HT-29 (cell line): ENCODE measurements at places on chromosomes 13 and 19.
A peak's percentile ranks its signal among the peaks of the same experiment; 100 is the strongest.

DNA sequence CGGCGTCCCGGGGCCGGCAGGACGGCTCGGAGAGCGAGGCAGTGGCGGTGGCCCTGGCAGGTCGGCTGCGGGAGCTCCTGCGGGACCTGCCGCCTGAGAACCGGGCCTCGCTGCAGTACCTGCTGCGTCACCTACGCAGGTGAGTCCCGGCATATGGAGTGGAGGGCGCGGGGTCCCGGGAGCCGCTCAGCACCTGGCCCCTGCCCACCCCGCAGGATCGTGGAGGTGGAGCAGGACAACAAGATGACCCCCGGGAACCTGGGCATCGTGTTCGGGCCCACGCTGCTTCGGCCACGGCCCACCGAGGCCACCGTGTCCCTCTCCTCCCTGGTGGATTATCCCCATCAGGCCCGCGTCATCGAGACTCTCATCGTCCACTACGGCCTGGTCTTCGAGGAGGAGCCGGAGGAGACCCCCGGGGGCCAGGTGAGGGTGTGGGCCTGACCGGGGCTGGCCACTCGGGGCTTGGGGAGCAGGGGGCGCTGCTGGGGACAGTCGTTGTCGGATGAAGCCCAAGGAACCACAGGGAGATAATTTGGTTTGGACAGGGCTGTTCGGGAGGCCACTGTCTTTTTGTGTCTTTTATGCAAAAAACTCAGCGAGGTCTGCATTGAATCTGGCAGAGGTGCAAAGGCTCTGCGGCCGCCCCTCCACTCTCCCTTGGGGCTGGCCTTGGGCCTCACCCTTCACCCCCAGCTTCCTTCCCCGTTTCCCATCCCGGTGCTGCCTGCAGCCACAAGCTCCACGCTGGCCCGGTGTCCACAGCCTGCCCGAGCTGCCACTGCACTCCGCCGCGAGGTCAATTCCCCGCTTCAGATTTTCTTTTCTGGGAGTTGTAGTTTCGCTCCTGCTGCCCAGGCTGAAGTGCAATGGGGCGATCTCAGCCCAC lies 12.0 kb downstream of the POLR2E start:
- DNase-seq = no peak

GRCh38 chr19:16586991-16587832 lies 15.0 kb upstream of the SLC35E1 start:
- no peak for DNase-seq

GRCh38 chr19:16462757-16463250 lies 9.0 kb downstream of the EPS15L1 start:
- DNase-seq = peak; percentile 7

DNA sequence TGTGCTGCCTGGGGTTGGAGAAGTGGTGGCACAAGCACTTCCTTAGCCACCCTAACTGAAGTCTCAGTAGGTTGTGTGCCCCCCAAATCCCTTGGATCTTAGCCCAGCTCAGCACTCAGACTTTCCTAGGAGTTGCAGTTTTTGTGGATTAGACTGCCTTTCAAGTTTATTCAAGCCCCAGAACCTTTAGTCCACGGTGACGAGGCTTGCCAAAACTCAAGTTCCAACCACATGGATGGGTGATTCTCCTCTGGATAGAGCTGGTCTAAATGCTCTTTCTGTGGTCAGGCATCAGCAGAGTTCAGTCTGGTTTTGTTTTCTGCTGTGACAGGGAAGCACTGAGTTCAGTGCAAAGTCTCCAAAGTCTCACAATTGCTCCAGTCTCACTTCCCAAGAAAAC lies 2858.7 kb downstream of the PCDH9 start:
- no peak for DNase-seq

DNA sequence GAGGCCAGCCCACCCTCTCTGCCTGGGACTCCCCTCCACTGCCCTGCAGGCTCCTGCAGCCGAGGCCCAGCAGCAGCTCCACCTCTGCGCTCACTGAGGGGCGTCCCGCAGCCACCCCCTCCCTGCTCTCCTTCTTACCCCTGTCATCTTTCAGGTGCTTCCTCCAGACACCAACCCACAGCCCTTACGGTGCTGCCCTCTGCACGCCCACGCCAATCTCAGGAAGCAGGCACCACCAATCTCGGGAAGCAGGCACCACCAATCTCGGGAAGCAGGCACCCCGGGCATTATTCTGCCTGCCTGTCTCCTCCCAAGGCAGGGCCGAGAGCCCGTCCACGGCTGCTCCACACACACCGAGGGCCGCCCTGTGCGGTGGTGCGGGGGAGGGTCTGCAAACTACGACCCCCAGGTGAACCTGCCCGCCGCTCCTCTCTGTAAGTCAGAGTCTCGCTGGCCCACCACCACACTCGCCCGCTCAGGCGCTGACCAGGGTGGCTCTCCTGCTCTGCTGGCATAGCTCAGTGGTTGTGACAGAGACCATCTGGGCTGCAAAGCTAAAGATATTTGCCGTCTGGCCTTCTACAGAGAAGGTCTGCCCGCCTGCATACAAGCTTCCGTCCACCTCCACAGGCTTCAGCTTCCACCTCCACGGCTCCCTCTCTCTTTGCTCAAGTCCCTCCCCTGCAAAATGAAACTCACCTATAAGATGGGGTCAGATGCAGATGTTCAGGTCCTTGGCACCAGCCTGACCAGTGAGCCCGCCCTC lies 2.9 kb downstream of the LSM7 start:
- DNase-seq = no peak

- no peak for DNase-seq
Observed at GRCh38 chr13:37741536-37741935, 128.0 kb downstream of the TRPC4 start.
